ENCODE measurements at places on chromosomes 3 and 15.

DNA sequence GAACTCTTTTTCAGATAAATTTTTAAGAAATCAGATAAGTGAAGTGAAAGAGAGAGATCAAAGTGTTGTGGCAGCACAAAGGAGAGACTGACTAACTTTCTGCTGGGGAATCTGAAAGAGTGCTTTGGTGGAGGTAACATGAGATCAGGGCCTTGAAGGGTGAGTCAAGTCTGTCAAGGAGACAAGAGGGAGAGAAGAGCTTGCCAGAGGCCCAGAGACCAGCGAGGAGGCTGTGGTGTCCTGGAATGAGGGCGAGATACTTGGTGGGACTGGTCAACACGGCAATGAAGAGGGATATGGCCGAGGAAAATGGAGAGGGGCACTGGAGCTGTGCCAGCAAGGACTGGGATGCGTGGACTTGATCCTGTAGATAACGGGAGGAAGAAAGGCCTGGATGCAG lies 4.6 kb downstream of the TADA3 start:
- peak; percentile 38 for DNase-seq

- DNase-seq, result no peak
These were observed 21.7 kb downstream of the AQP9 start for GRCh38 chr15:58159827-58160386.

DNA sequence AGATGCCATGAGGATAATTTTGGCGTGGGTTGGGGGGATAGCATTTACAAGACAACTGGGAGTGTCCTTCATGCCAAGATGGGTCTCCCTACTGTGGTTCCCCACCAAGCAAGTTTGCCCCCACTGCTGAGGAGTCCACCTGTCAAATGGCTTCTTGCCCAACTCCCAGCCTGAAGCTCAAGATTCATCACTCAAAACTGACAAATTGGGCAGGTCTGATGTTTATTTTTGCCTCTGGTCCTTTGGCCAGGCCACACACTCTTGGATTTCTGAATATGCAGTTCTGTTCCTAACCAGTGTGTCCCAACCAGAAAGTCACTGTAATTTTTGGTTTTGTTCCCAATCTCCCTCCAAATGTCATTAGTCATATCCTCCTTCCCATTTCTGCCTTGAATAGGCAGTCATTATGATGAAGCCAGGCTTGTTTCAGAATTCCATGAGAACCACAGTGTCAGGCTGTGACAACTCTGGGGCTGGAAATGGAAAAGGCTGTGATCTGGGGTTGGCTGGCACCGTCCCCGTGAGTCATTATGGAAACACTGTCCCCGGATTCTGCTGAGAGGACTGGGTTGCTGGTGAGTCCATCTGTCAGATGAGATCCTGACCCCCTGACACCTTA lies 29.3 kb upstream of the MEF2A start:
- no peak for DNase-seq

DNA sequence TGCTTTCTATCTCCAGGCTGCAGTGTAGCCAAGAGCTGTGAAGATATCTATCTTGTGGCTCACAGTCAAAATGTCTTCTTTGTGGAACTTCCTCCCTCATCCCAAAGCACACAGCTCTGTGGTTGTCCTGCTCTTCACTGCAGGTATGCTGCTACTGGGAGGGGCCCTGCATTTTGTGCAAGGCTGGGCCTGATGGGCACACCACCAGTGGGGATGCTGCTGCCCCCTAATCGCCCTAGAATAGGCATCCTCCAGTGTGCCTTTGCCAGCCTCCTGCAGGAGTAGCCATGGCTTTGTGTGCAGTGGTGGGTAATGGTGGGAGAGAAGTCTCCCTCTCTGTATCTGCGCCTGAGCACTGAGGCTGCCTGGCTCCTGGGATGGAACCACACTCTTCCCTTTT lies 297.3 kb downstream of the DOCK3 start:
- peak; percentile 25 for DNase-seq

- no peak for DNase-seq
These were observed 16.8 kb upstream of the CHD2 start for GRCh38 chr15:92883163-92883875.

- DNase-seq, result no peak
These were observed 730.3 kb downstream of the ZNF385D start for GRCh38 chr3:21020681-21021080.

DNA sequence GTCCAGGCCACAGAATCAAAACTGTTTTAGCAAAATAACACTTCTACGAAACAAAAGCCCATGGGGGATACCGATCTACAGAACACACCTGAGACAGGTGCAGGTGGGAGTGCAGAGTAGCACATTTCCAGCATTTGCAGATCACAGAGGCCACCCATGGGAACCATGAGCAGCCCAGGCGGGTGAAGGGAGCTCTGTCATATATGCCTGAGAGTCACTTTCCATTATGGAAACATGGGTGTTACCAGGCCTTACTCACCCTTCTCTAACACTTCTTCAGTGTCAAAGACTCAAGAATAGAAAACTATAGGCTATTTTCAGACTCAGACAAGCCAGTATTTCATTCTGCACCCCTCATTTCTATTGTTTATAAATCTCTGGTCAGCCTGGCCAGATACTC lies 3.5 kb downstream of the PLA1A start:
- no peak for DNase-seq

GRCh38 chr3:14688525-14688924 lies 13.6 kb downstream of the C3orf20 start:
- DNase-seq, result no peak

DNA sequence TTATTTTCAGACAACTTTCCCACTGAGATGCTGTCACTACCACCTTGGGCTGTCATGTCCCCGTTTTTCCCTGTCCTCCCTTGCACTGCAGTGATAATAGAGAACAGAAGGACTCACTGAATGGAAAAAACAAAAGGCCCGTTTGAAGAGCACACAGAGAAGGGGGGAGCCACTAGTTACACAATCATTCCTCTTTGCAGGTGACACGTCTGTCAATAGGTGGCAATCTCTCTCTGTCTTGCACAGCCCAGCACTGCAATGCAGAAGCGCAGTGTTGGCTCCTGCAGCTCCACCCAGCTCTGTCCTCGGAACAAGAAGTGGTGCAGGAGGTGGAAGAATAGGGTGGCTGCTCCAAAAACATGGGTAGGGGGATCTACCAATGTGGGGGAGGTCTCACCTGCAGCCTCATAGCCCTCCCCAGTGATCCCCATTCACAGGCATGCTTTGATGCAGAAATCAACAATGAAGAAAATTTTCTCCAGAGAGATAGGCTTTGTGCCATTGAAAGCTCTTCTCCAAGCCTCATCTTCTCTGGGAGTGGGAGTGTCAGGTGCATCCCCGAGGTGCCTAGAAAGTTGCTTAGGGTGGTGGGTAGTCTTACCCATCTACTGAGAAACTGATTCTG lies 31.8 kb downstream of the FSTL1 start:
- DNase-seq, result peak; percentile 79

- no peak for DNase-seq
These were observed 50.4 kb downstream of the KLF13 start for GRCh38 chr15:31377030-31377429.

- no peak for DNase-seq
These were observed 22.1 kb downstream of the ILDR1 start for GRCh38 chr3:121999931-122000330.

DNA sequence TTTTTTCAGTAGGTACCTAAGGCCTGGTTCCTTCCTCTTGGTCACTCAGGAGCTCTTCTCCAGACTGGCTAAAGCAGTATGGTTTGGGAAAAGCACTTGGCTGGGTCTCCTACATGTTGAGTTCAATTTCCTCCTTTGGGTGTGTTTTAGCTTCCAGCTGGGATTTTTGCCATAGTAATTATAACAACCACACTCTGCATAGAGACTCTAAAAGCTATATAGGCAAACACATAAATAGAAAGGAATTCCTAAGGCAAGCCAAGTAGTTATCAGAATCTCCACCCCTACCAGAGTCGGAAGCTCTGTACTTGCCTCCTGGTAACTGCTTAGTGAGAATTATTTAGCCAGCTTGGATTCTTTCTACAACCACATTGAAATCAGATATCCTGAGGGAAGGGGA lies 48.6 kb downstream of the FOXL2 start:
- no peak for DNase-seq

DNA sequence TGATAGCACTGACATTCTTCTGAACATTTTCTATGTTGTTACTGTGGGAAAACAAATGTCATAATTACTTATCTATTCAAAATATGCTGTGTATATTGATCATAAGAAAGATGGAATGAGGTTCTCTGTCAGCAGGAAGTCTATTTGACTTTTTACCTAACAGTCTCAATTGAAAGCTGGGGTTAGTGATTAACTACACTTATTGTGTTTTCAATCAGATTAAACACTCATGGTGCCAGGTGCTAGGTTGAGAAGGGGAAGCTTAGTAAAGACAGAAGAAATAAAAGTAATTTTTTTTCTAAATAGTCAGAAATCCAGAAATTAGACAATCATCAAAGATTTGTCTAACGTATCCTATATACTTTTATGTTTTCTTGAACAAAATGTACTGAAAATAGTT lies 281.0 kb upstream of the NR2E3 start:
- DNase-seq, result no peak

DNA sequence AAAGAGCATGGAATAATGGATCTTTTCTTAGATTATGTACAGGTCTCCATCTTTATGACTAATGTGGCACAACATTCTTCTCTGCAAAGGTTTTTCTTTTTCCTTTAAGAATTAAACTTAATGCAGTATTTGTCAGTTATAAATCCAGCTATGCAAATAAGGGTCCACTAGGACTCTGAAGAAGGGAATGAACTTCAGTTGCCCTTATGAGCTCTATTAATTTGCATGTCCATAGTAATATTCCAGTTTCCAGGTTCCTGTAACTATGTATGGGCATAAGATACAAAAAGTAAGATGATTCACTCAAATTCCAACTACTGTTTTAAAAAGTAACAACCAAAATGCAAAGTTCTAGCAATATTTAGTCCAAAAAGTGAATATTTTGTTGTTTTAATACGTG lies 337.4 kb downstream of the NLGN1 start:
- no peak for DNase-seq

- no peak for DNase-seq
These were observed 10.3 kb downstream of the EPHB3 start for GRCh38 chr3:184571750-184572377.

- no peak for DNase-seq
These were observed 6.7 kb downstream of the SPPL2A start for GRCh38 chr15:50758712-50759205.

DNA sequence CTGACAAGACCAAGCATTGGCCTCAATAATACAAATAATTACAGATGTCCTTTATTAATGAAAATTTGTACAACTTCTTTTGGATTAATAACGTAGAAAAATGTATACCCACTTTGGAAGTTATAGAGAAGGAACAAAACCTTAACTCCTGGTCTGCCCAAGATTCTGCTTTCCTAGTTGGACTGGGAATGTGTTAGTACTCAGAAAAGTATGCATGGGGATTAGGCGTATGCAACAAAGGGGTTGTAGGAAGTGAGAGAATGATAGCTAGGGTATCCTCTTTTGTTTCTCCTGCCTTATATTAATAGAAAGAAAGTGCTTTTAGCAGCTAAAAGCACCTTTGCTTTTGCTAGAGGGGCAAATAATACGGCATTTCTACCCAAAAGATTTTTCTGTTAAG lies 116.2 kb upstream of the LRRFIP2 start:
- no peak for DNase-seq

- DNase-seq, result no peak
These were observed 74.0 kb upstream of the ETV5 start for GRCh38 chr3:186182850-186183249.

DNA sequence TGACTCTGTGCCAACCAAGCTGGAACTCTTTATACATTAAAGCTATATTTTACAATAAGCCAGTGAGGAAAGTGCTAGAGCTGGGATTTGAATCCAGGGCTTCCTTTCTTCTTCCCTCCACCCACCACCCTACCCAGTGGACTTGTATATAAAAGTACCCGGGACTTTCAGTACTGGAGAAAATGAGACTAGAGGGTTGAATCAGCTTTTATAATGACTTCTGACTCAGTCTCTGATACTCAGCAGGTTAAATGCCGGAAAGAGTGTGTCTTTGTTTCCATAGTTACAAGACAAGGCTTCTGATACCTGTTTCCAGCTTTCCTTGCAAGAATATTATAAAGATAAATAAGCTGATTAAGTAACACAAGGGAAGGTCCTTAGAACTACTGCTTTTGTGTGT lies 80.9 kb downstream of the FRMD4B start:
- DNase-seq, result no peak

- DNase-seq, result no peak
These were observed 50.7 kb downstream of the CLDN11 start for GRCh38 chr3:170469151-170470062.

DNA sequence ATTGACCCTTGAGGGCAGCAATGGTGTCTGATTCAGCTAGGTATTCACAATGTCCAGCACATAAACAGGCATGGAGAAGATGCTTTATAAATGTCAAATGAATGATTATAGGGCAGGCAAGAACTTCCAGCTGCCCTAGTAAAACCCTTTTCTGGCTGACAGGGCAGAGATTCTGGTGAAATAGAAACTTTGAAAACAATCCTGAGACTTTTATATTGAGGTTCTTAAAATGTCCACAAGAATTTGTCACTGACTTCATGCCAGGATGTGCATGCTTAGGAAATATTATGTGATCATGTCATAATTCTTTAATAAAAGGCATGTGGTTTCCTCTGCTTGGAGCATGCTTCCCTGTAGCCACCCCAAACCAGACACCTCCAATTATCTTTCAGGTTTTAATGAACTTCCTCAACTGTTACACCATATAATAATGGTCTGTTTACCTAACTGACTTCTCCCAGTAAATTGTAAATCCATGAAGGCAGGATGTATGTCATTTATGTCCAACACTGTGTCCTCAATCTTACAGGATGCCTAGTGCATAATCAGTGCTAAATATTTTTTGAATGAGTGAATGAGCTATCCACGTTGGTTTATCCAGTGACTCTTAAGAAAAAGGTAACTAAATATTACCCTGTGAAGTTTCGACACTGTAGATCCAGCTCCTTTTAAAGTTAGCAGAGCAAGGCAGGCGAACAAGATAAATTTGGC lies 43.4 kb upstream of the CLRN1 start:
- no peak for DNase-seq

DNA sequence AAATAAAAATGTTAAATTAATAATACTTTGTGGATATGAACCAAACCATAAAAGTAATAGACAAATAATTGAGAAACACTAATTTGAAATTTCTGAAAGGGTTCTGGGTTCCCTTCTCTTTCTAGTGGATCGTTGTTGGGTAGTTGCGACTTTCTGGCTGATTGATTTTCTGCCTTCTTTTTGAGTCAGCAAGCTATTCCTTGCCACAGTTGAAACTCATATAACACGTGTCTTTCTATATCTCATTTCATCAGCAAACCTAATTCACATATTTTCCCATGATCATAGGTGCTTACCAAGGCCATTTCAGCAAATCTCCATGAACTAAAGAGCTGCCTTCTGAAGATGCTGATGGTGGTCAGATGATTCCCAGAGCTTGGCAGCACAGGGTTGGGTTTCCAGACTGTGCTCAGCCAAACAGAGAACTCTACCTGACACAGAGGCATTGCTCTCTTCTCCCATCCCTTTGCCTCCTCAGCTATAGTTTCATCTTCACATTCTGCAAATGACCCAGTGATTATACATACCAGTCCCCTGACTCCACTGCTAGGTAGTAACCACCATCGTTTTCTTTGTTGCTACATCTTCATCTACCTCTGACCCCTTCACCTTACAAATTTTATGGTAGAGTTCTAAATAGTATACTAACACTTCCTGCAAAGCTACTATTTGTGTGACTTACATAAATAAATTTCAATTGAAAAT lies 383.9 kb upstream of the DPH6 start:
- DNase-seq, result no peak

GRCh38 chr3:197392961-197393360 lies 94.5 kb upstream of the DLG1 start:
- DNase-seq, result no peak
